WTC11 (cell line): ENCODE measurements at places on chromosomes 6 and 20.

DNA sequence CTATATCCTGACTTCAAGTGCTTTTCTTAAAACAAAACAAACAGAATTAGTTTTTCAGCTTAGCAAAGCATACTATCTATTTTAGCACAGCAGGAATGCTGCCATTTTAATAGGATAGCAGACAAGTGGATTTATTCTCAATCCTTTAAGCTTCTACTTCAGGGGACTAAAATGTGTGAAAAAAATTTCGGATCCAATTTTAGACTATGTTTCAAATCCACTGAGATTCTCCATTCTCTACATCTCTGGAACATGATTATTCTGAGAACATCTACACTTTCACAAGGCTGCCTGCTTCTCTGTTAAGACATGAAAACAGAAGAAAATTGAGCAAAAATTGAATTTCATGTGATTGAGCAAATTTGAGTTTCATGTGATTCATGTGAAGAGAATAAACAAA is 1321.3 kb downstream of the HACE1 start:
- no peak for DNase-seq

GRCh38 chr6:145733810-145734209 is 1.5 kb downstream of the EPM2A start:
- no peak for DNase-seq

DNA sequence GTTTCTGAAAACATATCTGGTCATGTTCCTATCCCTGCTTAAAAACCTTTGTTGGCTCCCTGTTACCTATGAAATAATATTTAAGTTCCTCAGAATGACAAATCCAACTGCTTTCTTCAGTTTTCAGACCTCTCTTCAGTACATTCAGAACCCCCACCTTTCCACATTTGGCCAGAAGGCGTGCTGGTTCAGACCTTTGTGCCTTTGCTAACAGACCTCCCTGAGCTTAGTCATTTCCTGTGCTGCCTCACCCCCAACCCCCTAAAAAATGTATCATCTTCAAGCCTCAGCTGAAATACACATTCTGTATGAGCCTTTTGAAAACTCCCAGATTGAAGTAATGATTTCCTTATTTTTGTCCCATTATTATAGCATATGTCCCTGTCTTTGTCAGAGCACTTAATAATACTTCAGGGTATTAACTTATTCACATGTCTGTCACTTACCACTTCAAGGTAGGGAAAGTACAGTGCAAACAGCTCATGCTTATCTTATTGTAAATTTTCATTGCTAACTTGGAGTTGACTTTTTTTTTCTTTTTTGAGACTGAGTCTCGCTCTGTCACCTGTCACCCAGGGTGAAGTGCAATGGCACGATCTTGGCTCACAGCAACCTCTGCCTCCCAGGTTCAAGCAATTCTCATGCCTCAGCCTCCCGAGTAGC is 19.7 kb downstream of the FAM217A start:
- DNase-seq = no peak

GRCh38 chr6:147906361-147906760 is 397.9 kb downstream of the SAMD5 start:
- DNase-seq = no peak

GRCh38 chr6:50826803-50827202 is 8.1 kb downstream of the TFAP2B start:
- no peak for DNase-seq

GRCh38 chr6:69881322-69882151 is 15.2 kb downstream of the COL19A1 start:
- no peak for DNase-seq

DNA sequence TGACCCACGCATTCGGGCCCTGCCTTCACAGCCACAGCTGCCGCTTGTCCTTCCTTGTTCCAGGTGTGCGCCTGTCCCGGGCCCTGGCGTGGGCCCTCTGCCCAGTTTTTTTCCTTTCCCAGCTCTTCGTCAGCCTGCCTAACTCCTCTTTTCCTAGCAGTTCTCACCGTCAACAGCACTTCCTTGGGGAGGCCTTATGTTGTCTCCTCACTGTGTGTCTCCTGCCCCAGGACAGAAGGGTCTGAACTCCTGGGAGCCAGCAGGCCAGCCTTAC is 71.8 kb downstream of the CDS2 start:
- no peak for DNase-seq

GRCh38 chr6:73932866-73933265 is 236.9 kb downstream of the CD109 start:
- DNase-seq = no peak
